SK-N-SH (cell line): ENCODE measurements at places on chromosomes 4 and X.

DNA sequence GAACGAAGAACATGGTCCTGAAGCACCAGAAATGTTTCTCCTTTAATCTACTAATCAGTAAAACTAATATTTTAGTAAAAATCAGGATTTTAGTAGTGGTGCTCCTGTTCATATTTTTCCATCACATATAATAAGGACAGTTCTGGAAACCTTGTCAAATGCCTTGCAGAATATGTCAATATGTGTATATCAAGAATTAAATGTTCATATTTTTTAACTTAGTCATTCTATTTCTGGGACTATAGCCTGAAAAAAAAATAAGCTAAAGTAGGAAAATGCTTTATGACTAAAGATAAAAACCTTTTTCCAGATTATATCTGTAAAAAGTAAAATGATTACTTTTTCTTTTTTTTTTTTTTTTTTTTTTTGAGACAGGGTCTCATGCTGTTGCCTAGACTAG is 65.1 kb downstream of the MAB21L2 start:
- DNase-seq = no peak

DNA sequence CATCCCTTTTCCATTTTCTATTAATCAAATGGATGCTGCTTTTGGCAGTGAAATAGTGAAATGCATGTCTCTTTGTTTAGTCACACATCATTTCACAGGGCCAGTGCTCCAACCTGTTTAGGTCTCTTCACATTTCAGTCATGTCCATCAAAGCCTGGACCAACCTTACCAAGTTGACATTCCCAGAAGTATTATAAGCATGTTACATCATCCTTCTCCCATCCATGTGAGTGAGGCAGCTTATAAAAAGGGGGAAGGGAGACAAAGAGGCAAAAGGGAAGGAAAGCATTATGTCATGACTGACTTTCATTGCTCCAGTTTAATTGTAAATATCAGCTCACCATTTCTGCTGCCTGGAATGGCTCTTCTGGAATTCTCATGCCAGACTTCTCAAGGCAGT is 94.4 kb downstream of the NWD2 start:
- DNase-seq = no peak

GRCh38 chr4:36267486-36268268 is 13.7 kb upstream of the DTHD1 start:
- DNase-seq = no peak

DNA sequence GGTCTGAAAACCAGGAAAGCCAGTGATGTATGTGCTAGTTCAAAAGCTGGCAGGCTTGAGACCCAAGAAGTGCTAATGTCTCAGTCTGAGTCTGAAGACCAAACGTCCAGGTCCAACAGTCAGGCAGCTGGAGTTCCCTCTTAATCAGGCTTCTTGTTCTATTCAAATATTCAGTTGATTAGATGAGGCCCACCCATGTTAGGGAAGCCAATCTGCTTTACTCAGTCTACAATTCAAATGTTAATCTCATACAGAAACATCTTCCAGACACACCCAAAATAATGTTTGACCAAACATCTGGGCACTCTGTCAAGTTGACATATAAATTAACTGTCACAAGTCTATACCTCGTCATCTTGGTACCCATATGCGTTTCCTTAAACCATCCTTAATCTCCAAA is 72.4 kb upstream of the IL2 start:
- DNase-seq = no peak

DNA sequence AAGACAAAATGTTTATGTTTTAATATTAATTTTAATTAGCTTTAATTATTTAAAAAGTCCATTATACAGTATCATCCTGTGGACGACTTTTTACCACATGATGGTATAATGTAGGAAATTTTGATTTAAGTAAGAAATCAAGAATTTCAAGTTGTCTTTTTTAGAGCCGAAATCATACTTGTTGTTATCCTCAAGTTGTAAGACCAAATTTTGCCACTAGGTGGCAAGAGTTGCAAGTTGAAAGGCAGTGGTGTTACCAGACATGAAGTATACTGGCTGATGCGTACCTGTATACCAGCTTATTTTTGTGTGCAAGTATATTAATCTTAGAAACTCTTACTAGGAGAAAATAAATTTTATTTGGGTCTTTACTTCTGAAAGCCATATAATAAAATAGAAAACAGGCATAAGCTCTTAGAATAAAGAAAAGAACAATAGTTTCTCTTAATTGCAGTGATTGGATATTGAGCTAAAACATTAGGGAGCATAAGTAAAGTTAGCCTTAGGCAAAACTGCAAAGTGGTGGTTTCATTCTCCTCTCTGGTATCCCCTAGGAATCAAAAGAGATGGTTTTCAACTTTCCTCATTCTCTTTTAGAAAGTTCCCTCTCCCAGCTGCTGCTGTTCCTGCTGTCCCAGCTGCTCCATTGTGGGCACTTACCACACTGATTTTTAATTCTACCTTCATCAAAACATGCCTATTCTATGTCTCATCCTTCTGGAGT is 118.0 kb upstream of the WDFY3 start:
- DNase-seq = peak; percentile 20

DNA sequence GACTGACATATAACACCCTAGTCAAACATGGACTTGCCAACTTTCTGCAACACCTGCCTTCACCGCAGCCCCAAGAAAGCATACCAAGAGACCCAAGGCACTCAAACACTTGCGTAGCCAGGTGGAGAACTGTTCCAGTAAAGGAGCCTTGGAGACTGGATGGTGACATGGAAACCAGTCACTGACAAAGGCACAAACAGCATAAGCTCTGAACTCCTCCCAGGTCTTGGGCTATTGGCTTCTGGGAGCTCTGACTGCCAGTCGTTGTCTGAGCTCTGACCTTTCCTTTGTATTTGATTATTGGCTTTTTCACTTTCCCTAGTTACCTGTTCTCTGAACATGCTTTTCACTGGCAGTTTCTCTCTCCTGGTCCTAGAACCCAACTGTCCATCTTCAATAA is 38.3 kb downstream of the ARAP2 start:
- peak; percentile 3 for DNase-seq

DNA sequence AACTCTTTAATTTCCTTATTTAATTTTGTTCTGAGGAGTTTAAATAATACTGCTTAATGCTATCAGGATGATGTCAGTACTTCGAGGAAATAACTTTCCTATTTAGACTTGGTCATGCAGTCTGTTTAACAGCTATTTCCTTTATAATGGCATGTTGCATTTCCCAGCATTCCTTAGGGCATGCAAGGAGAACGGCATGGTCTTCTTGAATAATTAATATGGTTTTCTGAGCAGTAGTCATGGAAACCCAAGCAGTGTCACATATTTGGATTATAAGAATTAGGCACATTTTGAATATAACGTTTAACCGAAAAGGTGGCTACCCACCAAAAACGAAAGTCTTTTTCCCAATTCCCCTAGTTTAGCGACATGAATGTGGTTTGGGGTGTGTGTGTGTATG is 76.0 kb downstream of the AFF2 start:
- DNase-seq = no peak

GRCh38 chrX:1455948-1456280 is 3.2 kb upstream of the ASMTL start:
- DNase-seq = no peak

DNA sequence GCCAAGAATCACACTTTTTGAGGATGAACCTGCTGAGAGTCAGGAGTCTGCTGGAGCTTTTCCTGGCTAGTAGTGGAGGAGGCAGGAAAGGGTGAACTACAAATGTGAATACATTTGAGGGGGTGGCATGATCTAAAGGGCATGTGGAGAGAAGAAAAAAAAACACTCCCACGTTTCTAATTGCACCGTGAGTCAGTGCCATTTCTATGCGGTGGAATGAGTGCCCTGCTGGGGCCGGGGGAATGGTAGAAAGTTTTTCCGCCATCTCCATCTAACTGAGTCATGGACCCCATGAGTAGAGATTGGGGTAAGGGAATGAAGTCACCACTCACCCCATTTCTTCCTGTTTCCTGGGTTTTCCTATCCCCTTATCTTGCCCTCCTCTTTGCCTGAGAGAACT is 19.8 kb downstream of the BEX3 start:
- no peak for DNase-seq

GRCh38 chr4:8067945-8068896 is 90.4 kb downstream of the ABLIM2 start:
- no peak for DNase-seq

- no peak for DNase-seq
These were observed 109.9 kb downstream of the ZNF330 start for GRCh38 chr4:141330616-141331015.

- DNase-seq = no peak
These were observed 40.8 kb downstream of the ZNF518B start for GRCh38 chr4:10416441-10416840.

DNA sequence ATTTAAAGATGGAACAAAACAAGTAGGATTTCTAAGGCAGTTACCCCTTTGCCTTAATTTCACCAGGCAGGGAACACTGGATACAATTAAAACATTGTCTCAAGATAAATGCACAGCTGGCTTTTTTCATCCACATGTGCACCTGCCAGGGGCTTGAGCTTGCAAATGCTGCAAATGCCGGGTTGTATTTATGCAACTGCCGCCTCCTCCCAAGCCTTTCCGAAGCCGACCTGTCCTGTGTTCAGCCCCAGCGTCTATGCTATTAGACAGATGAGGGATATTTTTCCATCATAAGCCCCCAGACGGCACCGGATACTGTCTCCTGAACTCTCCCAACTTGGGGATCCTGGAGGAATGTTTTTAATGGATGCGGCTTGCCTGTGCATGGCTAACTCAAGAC is 251.6 kb downstream of the CRLF2 start:
- DNase-seq = no peak

DNA sequence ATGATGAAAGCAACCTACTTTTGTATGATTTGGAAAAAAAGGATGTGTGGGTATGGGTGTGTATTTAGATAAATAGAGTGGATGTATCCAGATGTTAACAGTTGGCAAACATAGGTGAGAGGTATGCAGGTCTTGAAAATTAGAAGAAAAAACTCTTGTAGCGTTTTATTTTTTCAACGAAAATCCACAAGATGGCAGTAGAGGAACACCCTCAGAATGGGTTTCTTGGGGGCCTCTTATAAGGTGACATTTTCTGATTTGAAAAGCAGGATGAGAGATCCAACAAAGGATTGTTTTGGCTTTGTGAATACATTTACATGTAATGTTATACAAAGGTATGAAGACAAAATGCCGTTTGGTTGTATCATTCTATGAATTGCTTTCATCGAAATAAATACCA is 68.3 kb downstream of the FMR1NB start:
- peak; percentile 37 for DNase-seq

DNA sequence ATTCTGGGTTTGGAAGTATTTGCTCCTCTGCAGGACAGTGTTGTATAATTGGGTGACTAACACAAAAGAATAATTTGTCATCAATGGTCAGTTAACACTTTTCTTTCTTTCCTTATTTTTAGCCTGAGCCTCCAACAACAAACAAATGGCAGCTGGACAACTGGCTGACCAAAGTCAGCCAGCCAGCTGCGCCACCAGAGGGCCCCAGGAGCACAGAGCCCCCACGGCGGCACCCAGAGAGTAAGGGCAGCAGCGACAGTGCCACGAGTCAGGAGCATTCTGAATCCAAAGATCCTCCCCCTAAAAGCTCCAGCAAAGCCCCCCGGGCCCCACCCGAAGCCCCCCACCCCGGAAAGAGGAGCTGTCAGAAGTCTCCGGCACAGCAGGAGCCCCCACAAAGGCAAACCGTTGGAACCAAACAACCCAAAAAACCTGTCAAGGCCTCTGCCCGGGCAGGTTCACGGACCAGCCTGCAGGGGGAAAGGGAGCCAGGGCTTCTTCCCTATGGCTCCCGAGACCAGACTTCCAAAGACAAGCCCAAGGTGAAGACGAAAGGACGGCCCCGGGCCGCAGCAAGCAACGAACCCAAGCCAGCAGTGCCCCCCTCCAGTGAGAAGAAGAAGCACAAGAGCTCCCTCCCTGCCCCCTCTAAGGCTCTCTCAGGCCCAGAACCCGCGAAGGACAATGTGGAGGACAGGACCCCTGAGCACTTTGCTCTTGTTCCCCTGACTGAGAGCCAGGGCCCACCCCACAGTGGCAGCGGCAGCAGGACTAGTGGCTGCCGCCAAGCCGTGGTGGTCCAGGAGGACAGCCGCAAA is 106.0 kb downstream of the KLHL8 start:
- DNase-seq = no peak
